ENCODE measurements at places on chromosomes 7 and 10.

GRCh38 chr7:129773328-129773731 is 161.8 kb downstream of the NRF1 start:
- DNase-seq, result no peak

GRCh38 chr7:27923642-27923980 is 183.6 kb downstream of the TAX1BP1 start:
- no peak for DNase-seq

DNA sequence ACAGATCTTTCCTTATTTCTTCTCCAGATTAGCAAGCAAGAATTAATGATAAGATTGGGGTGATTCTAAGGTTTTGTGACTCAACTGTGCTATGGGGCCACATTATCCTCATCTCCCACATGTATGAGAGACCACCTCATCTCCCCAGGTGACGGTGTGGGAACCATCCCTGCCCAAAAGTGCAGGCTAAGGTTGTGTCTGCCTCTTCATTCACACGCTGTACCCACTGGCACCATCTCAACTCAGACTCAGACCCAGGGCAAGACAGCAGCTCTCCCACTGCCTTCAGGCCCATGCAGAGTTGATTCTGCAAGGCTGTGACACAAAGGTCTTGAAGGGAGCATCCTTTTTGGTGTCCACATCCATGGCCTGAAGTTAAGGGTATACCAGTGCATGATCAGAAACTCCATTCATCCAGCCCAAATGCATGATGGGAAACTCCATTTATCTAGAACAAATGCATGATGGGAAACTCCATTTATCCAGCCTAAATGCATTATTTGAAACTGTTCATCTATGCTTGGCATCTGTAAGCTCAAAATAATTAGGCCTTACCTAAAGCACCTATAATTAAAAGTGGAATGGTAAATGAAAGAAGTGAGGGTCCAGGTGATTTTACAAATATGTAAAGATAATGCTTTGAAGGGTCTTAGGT is 99.4 kb downstream of the TCERG1L start:
- DNase-seq, result peak; percentile 29

- DNase-seq, result no peak
Observed at GRCh38 chr10:3366735-3367405, 194.3 kb upstream of the PITRM1 start.

GRCh38 chr7:106417273-106417902 is 132.6 kb upstream of the NAMPT start:
- no peak for DNase-seq

Data from SJSA1 (cell line).